ENCODE measurements at places on chromosomes 11 and 22. TPM values are rescaled to one million over a fixed set of nuclear protein-coding genes. Genes with fewer than 3 reads are reported as not detected.

The OR5T3 gene
- not detected for total RNA-seq

DNA sequence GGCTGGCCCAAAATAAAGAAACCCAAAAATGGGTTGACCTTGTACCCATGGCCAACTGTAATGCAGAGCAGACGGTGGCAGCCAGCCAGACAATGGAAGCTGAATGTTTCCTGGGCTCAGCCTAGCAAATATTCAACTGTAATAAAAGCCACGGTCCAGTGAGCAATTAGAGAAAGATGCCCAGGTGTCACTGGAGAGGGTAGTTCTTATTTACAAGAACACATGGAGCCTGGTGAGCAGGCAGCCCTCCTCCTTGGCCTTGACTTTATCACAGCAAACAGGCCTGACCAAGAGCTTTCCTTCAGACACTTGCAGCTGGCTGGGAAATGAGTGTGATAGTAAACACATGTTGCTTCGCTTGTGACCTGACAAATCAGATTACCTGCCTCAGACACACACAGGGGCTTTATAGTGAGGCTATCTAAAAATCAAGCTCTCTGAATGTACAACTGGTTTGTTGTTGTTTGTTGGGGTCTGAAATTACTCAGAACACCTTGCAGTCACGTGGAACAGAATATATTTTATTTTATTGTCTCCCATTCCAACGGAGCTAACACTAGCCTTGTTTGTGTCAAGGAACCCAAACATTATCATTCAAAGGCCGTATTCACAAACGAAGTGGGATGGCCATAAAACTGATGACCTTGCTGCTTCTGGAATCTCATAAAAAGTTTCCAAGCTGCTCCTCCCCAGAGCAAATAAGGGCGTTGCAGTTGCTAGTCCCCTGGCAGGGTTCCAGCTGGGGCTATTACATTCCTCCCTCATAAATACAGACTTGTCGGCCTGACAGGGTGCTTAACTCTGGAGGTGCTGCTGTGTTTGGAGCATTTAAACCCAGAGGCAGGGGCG is 161.1 kb downstream of the BBOX1 start:
- DNase-seq = peak; percentile 87

The UBQLNL gene
- 0.09 TPM for total RNA-seq

The PNPLA2 gene
- total RNA-seq = 98.5 TPM

The CFAP300 gene
- 0.67 TPM for total RNA-seq

DNA sequence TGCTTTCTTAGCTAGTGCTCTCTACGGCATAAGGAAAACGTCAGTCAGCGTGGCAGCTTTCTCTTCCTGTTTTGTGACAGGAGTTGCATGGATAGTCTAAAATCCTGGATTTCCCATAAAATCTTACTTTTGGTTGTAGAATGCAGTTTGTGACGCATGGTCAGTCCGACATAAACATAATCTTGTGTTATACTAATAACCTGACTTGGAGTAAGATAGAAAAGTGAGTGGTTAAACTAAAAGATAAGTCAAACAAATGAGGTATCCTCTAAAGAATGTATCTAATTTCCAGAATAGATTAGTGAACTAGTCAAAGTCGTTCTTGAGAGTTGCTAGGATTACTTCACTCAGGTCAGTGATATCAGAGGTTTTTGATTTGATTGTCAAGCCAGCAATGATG is 157.6 kb downstream of the PGR start:
- DNase-seq = no peak

- no peak for DNase-seq
These were observed 81.7 kb upstream of the PRR5 start for GRCh38 chr22:44620129-44620840.

The KCNJ1 gene
- 0.03 TPM for total RNA-seq

GRCh38 chr11:19541521-19542049 is 171.1 kb upstream of the NAV2 start:
- DNase-seq = no peak

The ACTN3 gene
- not detected for total RNA-seq

GRCh38 chr11:61295596-61295926 is 445 bp upstream of the VWCE start:
- peak; percentile 78 for DNase-seq

DNA sequence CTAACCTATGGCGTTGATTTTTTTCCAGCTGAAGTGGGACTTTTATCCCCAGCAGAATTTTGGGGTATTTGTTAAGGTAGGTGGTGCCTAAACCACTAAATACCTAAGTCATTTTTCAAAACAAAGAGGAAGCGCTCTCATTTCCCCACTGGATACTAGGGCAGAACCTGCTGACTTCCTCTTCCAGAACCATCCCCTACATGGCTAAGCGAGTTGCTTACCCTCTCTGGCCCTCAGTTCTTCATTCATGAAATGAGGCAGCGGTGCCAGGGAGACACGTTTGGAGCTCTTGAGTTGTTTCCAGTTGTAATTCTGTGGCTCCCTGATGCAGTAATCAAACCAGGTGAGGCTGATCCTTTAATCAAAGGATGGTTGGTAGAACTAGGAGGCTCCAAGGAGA is 10.0 kb upstream of the MTMR3 start:
- no peak for DNase-seq

DNA sequence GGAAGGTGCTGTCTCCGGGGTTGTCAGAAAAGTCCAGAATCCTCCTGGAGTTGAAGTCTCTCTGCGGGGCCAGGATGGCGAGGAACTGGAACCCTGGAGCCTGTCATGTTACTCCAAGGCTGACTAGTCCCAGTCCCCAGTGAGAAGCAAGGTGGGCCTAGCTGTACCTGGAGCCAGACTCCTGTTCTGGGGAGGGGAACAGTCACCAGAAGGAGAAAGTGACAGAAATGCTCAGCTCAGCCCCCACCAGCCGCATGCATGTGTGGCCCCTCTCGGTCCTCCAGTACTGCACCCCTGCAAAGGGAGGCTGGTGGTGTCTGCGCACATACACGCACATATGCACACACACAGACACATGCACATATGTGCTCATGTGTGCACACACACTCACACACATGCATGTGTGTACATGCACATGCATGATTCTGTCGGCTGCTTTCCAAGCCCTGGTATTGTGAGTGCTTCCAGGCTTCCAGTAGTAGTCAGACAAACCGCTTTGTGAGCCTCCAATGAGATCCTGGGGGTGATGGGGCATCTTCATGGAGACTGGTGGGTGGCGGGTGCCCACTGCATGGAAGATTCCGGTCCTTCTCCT is 54.3 kb downstream of the RTL6 start:
- DNase-seq = no peak

The ST14 gene
- total RNA-seq = 37.5 TPM

The MORC2 gene
- total RNA-seq = 9.2 TPM

The SUSD2 gene
- total RNA-seq = 0.35 TPM

The RIBC2 gene
- total RNA-seq = 0.40 TPM

DNA sequence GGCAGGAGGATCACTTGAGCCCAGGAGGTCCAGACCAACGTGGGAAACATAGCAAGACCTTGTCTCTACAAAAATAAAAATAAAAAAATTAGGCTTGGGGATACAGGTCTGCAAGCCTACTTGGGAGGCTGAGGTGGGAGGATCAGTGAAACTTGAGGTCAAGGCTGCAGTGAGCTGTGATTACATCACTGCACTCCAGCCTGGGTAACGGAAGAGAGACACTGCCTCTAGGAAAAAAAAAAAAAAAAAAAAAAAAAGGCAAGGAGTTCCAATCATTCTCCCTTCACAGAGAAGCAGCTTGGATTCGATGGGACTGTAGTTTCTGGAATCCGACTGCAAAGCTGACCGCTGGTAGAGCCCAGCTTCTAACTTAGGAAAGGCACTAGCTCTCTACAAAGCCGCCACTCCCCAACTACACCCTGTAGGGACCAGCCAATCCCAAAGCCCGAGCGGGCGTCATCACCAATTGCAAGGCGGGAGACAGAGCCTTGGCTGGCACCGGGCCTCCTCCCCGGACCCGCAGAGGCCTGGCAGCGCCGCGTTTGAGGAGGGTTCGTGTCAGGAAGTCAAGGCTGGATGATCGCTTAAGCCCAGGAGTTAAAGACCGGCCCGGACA is 716 bp upstream of the DDB2 start:
- peak; percentile 90 for DNase-seq

The TREH gene
- 0.28 TPM for total RNA-seq

GRCh38 chr11:12085371-12086251 is 24.8 kb upstream of the MICAL2 start:
- no peak for DNase-seq

- DNase-seq = no peak
These were observed 2.6 kb downstream of the HBE1 start for GRCh38 chr11:5267033-5267563.

The TMEM191C gene
- 0.55 TPM for total RNA-seq

DNA sequence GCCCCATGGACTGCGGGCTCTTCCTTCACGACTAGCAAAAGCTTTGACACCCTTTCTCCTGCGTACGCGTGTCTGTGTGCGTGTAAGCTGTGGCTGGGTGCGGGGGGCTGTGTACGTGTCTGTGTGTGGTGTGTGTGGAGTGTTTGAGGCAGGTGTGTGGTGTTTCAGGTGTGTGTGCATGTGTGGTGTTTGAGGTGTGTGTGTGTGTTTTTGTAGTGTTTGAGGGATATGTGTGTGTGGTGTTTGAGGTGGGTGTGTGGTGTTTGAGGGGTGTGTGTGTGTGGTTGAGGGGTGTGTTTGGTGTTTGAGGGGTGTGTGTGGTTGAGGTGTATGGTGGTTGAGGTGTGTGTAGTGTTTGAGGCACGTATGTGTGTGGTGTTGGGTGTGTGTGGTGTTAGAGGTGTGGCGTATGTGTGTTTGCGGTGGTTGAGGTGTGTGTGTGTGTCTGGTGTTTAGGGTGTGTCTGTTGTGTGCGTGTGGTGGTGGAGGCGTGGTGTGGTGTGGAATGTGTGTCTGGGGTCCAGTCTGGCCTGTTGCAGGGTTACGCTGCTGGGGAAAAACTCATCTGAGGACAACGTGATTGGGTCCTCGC is 687 bp upstream of the ARSA start:
- DNase-seq = no peak

The RAB38 gene
- total RNA-seq = 1.6 TPM

DNA sequence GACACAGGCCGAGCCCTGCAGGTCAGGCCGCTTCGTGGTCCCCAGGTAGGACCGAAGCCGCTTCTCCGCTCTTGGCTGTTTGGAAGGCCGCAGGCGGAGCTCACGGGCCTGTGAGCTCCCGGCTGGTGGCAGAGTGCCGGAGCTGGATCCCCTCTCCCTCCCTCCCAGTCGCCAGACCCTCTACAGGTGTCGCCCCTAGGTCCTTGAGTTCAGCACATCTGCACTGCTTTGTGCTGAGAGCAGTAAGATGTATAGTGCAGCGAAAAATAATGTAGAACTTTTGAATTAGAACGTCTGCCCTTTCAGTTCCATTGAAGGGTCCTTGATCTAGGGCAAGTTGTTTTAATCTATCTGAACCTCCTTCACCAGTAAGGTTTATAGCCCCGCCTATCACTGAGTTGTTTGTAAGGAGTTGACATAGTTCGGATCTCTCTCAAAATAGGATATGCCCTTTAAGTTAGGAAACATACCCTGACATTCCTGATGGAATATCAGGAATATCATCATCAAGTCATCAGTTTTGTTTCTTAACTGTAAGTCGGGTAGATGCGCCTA is 419 bp downstream of the ANKRD49 start:
- DNase-seq = no peak

DNA sequence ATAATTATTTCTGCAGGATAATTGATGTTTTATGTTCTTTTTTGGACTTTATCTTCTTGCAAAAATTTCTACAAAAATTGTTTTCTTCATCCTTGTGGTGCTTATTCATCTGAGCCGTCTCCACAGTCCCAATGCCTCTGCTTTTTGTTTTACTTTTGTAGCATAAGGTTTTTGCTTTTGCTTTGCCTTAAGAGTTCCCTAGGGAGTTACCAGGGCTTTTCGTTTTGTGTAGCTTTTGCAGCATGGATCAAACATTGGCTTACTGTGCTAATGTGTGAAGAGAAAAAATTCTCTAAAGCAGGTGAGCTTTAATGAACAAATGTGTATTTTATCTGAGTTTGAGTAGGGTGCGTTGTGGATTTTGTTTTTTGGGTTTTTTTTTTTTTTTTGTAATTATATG is 11.8 kb downstream of the XBP1 start:
- DNase-seq = no peak

- DNase-seq = no peak
These were observed 1.1 kb upstream of the CD81 start for GRCh38 chr11:2375964-2376551.

DNA sequence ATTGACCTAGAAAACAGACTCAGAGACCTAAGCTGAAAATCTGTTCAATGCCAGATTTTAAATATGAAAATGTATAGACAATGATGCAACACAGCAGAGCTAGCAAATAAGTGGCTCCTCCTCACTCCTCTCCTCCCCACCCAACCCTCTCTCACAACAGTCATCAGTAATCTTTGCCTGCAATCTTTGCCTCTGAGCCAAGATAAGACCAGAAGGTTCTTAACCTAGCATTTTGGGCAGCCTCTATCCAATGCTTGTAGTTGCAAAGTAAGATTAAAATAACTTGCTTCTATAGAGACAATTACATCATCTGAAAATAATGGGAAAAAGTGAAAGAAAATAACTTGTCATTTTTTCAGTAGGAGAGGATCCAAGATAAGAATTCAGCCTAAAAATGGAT is 117.3 kb downstream of the PARVA start:
- no peak for DNase-seq

GRCh38 chr11:127506647-127507046 is 506.1 kb upstream of the KIRREL3 start:
- no peak for DNase-seq

- no peak for DNase-seq
These were observed 22.3 kb upstream of the GUCY1A2 start for GRCh38 chr11:107040433-107041087.

DNA sequence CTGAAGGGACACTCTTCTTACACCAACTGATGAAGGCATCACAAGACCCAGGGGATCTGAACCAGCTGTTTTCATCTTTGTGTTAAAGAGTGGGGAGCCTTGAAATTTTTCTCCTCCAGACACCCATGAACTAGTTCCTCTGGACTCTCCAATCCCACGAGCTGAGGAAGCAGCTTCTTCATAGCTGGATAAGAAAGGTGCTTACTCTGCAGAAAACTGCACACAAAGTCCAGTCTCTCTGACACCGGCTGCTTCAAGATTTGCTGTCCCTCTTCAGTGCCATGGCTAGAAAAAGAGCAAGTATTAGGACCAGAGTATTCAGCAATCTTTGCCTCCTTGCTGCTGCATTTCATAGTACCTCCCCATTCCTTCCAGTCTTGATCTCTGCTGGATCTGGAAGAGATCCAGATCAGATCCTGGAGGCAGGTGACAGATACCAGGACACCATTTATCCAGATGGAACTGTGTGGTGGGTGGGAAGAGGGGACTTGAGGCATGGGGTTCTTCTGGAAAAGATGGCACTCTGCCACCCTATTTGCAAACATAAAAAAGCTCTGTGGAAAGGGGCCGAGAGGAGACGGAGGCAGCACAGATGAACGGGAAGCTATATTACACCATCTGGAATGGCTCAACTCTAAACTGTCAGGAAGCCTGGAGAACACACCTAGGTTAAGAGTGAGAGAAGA is 25.5 kb downstream of the IL18BP start:
- DNase-seq = no peak

DNA sequence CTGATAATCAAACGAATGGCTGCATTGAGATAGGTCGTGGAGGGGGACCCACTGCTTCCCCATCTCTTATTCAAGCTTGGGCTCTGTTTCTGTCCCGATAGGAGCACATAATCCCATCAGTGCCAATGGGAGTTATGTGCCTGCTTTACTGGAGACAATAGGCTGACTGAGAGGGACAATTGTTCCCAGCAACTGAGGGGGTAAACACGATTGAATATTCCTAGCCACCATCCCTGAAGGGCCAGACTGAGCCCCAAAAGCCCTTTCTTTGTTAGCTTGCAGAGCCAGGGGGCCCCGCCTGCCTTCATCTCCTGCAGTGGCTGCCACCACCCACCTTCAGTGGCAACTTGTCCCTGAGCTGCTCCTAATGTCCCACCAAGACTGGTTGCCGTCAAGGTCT is 172.8 kb upstream of the NAV2 start:
- no peak for DNase-seq
